Spinal cord (tissue), 10 donors: ENCODE measurements at places on chromosomes 12 and 14. TPM values are rescaled to one million over a fixed set of nuclear protein-coding genes. Genes with fewer than 3 reads are reported as not detected.

- no peak for DNase-seq
Measured at GRCh38 chr12:109775172-109775881, 57.9 kb downstream of the TRPV4 start.

GRCh38 chr12:130436741-130437501 lies 99.2 kb downstream of the PIWIL1 start:
- DNase-seq: no peak

MIP gene
- not detected for total RNA-seq

GRCh38 chr14:21723431-21724045 lies 49.9 kb upstream of the OR4E1 start:
- DNase-seq: no peak

DNA sequence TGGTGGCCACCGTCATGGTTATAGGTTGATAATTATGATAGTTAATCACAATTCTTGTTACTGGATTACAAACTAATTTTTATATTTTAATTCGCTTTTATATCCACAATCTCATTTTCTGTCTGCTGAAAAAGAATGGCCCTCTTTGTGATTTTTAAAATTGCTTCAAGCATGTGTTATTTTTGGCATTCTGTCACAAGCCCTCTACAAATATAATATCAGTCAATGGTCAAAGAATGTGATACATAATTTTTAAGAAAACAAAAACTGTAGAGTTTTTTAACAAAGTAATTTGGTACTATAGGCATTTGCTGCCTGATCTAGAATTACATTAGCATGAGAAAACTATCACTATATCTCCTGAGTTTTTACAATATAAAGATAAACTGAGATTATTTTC lies 352.0 kb upstream of the TMTC1 start:
- no peak for DNase-seq

DNA sequence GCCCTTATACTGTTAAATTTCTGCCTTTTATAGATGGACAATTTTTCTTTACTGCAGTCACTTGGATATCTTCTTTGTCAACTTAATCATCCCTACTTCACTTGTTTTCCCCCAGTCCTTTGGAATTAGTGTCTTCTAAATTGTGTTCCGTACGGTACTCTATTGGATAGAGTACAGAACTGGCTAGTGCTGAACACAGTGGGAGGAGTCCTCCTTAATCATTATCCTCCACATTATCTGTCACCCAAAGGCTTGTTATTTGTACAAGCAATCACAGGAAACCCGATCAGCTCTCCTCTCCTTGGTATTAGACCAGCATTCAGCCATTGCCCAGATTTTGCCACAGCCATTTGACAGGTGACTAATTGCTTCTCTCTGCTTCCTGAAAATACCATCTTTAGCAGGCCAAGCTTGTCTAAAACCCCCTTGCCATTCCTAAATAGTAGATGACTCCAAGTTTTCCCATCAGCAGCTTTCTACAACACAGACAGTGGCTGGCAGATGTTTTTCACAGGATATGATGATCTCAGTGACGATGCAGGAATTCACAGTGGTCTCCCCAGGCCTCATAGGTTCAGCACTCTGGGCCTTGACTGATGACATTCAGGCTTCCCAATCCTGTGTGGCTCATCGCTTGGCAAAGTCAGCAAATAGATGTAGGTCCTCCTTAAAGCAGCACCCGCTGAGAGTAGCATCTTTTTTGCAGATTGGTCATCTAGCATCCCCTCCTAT lies 216.0 kb upstream of the RGS6 start:
- no peak for DNase-seq

- no peak for DNase-seq
Measured at GRCh38 chr14:69999261-69999674, 120.1 kb downstream of the SMOC1 start.

- DNase-seq: no peak
Measured at GRCh38 chr14:31897581-31898186, 179.4 kb upstream of the ARHGAP5 start.

DNA sequence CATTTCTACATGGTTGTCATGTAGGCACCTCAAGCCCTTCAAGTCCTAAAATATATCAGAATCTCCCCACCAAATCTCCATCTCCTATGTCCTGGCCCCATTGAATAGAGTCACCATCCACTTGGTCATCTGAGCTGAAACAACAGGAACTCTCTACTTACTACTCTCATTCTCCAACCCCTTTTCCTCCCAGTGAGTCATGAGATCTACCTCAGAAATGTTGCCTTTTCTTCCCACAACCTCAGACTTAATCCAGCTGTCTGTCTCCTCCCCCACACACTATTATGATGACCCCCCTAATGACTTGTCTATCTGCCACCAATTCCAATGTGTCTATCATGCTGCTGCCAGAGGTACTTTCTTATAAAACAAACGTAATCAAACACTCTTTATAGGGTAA lies 72.3 kb upstream of the TMEM263 start:
- no peak for DNase-seq

- no peak for DNase-seq
Measured at GRCh38 chr14:99805757-99806439, 12.7 kb downstream of the EML1 start.

DNA sequence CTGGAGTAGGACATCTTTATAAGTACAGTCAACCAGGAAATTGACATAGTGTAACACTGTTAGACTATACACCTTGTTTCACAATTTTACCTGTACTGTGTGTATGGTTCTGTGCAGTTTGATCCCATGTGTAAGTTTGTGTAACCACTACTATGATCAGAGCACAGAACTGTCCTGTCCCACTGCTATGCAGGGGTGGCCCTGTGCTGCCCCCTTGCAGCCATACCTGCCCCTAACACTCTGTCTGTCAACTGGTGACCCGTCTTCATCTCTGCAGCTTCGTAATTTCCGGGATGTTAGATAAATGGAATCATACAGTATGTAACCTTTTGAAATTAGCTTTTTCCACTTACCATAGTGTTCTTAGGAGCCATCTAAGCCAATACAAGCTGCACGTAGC lies 58.7 kb upstream of the RD3L start:
- no peak for DNase-seq

DNA sequence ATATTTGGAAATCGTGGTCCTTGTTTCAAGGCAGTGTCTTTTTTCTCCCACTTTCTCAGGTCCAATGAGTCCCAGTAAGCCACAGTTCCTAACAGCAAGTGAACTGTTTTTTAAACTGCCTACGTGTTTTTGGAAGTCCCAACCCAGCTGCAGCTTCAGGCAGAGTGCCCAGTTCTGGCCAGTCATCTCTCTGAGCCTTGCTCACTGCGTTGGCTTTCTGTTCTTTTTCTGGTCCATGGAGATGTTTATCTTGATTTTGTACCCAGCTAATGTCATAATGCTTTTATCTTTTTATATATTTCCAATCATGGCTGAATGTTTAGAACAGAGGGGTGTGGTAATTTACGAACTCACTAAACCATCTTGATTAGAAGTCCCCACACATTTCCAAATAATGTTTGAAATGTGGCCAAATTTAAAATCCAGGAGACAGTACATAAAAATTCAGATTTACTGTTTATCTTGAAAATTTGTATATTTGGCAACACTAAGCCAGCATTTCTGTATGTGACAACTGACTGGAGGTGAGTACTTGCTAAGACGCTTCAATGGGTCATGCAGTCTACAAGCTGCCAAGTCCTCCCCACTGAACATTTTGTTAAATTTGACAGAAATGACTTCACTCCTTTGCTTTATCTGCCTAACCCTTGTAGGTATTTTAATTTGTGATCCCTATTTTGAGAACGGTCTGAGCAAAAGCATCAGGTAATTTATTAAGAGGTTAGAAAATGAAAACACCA lies 46.1 kb upstream of the OTOGL start:
- DNase-seq: no peak

- no peak for DNase-seq
Measured at GRCh38 chr12:69662764-69663163, 36.3 kb downstream of the BEST3 start.

DNA sequence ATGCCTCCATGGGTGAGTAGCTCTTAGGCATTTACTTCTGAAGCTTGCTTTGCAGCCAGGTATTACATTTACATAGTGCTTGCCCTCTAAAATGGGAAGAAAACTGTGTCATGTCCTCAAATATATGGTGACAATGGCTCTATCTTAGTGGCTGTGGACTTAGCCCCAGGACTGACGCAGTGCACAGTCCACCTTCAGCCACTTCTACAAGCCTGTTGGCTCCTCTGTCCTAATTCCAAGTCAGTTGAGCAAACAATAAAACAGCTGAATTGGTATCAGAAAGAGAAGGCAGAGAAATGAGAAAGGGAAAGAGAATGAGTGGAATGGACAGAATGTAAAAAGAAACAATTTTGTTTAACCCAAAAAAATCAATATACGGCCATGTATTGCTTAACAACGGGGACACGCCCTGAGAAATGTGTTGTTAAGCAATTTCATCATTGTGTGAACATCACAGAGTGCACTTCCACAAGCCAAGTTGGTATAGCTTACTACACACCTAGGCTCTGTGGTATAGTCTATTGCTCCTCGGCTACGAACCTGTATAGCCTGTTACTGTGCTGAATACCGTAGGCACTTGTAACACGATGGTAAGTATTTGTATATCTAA lies 93.5 kb downstream of the GRIN2B start:
- DNase-seq: no peak

- DNase-seq: no peak
Measured at GRCh38 chr12:27177706-27178105, 66.4 kb upstream of the STK38L start.

AGAP2 gene
- 27.5 TPM for total RNA-seq

DNA sequence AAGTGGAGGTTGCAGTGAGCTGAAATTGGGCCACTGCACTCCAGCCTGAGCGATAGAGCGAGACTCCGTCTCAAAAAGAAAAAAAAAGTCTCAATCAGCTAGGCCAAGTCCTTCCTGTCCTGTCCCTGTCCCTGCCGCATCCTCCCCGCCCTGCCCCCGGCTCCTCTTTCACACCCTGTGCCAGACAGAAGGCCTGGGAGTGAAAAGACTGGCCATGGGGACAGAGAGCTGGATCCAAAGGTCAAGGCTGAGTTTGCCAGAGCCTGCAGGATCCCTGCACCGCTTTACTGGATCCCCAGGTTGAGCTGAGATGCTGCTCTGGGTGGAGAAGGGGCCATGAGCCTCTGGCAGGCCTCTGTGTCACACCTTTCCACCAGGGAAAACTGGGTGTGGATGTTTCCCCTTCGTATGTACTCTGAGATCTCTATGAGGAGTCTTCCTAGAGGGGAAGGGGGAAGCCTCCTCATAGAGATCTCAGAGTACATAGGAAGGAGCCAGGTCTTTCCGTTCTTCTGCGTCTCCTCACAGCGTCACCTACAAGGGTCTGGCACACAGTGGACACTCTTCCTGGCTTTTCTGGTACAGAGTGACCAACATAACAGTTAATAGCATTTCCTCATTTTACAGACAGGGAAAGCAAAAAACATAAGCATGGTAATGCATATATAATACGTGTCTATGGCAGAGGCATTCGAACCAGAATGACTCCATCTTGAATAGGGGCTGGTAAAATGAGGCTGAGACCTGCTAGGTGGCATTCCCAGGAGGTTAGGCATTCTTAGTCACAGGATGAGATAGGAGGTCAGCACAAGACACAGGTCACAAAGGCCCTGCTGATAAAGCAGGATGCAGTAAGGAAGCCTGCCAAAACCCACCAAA lies 35.1 kb downstream of the NINJ2 start:
- DNase-seq: no peak

GRCh38 chr14:90062822-90063539 lies 1.2 kb downstream of the KCNK13 start:
- DNase-seq: no peak

IFNG-AS1 gene
- 0.22 TPM for total RNA-seq

DNA sequence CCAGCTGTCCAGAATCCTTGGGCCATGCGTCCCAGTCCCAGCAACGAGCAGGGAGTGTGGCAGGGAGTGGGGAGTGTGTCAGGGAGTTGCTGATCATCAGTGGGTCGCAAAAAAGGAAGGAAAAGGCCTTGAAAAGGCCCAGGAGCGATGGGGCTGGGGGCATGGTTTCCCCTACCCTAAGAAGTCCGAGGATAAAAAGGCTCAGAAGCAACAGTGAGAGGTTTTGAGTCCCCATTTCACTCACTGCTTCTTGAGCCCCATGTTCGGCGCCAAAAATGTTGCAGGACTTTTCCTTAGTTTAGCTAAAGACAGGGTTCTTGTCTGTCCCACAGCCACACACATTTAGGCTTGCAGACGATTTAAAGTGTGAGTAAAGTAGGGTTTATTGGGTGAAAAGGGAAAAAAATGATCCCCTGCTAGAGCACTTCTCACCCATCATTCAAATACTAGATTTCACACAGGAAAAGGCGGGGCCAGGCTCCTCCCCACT lies 189.5 kb downstream of the KCNC2 start:
- no peak for DNase-seq
